Stimulated activated CD8-positive, alpha-beta memory T cell treated with anti-CD3 and anti-CD28 coated beads, Interleukin-4, amount 100 ng/mL, for 1 hour (primary cell): ENCODE measurements at places on chromosomes 12 and 14.

DNA sequence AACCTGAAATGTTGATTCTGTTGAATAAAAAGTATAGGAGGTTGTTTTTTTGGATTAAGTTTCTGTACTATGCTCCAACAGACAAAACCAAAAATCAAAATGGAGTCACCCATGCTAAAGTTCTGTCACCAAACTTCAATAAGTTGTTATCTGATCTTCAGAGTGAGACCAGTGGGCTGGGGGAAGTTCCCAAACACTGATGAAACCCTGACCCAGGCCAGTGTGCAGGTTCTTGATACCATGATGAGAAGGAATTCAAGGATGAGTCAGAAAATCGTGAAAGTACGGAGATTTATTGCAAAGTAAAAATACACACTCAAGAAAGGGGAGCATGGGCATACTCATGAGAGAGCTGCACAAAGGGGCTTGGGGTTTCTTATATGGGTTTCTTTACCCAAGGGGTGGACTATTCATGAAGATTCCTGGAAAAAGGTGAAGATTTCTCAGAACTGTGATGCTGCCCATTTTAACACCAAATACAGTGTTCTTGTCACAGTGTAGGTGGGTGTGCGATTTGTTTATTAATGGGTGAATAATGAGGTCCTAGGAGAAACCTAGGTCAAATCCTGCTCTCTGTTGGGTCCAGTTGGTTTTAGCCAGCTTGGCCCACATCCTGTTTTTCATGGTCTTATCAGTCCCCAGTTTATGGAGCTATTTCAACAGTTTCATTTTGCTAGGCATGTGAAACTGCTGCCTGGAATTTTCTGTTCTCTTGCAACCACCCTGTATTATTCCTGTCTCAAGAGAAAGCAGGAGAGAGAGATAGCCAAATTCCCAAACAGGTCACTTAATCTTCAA is 27.5 kb upstream of the DENND5B start:
- DNase-seq: no peak

DNA sequence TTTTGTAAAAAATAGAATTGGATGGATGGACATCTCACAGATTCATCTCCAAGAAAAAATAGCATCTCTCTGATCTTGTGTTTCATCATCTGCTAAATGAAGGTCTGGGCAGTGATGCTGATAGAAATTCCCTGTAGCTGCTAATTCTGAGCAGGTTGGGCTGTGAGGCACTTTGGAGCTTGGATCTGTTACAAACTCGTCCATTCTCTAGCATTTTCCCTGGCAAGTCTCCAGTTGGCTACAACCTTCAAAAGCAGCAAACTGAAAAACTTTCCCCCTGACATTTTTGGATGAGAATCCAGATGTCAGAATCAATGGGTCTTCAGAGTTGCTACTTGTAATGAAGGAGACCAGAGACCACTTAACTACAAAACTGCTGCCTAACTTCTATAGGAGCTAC is 72.7 kb downstream of the TPH2 start:
- DNase-seq: no peak

DNA sequence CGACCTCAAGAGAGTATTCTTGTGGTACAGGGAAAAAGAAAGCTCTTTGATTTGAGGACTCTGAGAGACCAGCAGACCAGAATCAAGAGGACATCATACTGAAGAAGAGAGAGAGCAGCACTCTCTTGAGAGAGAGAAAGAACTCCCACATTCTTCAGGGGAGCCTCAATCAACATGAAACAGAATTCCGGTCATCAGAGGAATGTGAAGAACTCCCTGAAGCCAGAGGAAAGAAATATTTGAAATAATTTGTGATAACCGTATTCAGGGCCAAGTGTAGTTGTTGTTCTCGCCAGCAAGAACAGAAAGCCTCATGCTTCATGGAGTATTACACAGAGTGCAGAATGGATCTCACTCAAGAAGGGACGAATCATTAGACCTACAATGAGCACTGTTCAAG is 363.8 kb upstream of the TMEM132C start:
- DNase-seq: no peak

DNA sequence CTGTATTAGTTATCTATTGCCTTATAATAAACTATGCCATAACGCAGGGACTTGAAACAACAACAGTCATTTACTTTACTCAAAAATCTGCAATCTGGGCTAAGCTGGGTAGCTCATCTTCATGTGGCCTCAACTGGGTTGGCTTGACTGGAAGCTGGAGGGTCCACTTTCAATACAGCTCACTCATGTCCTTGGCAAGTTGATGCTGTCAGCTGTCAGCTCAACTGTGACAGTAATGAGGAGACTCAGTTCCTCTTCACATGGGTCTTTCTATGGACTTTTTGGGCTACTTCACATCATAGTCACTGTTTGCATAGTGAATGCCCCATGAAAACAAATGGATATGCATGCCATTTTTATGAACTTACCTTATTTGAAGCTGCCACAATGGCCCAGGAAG is 33.6 kb upstream of the STRAP start:
- DNase-seq: no peak

- no peak for DNase-seq
Measured at GRCh38 chr14:26870722-26871617, 273.1 kb upstream of the NOVA1 start.

DNA sequence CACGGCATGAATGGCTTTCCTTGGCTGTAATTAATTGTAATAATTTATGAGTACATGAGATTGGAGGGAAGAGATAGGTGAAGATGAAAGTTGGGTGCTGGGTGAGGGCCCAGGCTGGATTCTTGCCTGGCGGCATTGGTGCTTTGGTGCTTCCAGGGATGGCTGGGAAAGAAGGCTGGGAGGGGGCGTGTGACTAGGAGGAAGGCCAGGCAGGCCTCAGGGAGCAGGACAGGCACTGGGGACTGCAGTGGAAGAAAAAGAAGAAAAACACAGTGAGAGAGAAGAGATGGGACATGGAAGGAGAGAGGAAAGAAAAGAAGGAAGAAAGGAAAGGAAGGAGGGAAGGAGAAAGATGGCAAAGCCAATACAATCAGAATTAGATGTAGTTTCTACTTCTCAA is 3.7 kb downstream of the HOXC9 start:
- DNase-seq: no peak

- DNase-seq: no peak
Measured at GRCh38 chr12:112716099-112717093, 75.2 kb upstream of the RPH3A start.

DNA sequence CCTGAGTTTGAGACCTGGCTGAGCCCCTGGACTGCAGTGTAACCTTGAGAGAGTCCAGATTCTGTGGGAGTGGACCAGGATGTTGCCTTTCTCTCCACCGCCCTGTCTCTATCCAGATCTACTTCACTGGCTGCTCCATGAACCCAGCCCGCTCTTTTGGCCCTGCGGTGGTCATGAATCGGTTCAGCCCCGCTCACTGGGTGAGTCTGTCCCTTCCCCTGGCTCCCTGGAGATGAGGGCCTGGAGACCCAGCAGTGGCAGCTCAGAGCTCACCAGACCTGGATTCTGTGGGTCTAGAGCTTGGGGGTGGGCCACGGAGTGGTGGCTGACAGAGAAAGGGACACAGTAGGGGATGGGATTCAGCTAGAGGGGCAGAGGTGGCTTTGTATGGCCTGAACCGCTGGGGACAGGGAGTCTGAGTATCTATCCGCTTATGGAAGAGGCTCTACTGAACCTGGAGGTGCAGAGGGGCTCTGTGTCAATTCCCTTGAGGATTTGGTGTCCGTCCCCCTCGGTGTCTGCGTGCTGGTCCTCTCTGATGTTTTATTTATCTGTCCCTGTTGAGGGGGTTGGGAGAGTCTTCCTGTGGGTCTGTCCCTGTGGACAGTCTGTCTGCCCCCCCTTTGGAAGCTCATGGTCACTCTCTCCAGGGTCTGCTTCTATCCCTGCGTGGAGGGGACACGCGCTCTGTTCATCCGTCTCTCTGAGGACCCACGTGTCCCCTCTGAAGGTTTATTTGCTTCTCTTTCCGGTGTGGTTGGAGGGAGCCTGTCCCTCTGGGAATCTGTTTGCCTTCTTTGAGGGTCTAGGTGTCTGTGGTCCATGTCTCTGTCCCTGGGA is 2.5 kb downstream of the AQP5 start:
- DNase-seq: no peak

DNA sequence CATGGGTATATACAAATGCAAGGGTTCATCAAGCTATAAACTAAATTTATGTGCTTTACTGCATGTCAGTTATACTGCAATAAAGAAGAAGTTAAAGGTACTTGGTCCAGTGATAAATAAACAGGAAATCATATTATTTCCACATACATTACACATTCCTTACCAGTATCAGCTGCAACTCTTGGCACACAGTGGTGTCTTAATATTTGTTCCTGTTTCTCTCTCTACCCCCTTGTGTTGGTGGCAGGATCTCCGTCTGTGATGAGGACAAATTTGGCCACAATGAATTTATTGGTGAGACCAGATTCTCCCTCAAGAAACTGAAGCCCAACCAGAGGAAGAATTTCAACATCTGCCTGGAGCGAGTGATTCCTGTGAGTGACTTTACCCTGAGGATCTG is 19.2 kb upstream of the OAS1 start:
- no peak for DNase-seq

- no peak for DNase-seq
Measured at GRCh38 chr12:116392061-116392460, 114.6 kb upstream of the MED13L start.

DNA sequence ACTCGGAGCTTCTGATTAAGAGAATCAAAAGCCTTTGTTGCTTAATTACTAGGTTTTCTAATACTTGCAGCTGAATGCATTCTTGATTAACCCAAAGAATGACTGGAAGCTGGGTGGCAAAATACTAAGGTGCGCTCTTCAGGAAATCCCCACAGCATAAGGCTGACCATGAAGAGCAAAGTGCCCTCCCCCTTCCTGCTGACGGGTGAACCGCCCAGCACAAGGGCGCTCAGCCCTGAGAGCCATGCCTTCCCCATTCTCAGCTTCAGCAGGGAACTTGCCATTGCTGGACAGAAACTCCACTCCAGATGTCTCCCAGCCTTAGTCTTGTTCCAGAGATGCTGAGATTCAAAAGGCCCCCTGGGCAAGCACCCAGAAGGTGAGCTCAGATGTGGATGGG is 27.2 kb upstream of the FBRSL1 start:
- DNase-seq: no peak

- no peak for DNase-seq
Measured at GRCh38 chr14:90088176-90088575, 26.4 kb downstream of the KCNK13 start.

DNA sequence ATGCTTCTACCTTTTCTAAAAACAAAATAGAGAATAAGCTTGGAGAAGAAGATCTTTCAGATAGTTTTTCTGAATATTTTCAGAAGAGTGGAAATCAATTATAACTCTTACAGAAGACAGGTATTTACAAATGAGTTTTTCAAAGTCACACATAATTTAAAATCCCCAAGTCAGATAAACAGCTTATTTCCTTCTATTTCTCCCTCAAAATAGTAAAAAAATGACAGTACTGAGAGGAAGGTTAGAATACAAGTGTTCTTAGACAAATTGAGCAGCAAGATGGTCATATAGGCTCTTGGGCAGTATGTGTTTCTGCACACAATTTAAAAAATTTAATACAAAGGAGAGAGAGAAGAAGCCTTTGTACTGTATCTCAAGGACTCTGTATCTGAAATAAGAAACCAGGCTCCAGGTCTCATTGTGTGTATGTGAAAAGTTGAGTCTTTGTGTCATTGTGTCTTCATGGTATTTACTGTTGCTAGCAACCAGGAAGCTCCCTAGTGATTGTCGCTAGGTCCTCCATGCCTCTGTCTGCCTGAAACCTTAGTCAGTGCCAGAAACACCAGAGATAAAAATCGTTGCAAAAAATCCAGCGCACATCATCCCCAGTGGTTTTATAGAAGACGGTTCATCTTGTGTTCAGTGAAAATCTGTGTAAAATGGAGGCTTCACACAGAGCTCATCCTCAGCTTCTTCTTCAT is 12.9 kb upstream of the TUBA1A start:
- DNase-seq: no peak

GRCh38 chr12:12909995-12910420 is 18.6 kb downstream of the GPRC5A start:
- no peak for DNase-seq

- no peak for DNase-seq
Measured at GRCh38 chr14:80494769-80495168, 283.5 kb upstream of the DIO2 start.

DNA sequence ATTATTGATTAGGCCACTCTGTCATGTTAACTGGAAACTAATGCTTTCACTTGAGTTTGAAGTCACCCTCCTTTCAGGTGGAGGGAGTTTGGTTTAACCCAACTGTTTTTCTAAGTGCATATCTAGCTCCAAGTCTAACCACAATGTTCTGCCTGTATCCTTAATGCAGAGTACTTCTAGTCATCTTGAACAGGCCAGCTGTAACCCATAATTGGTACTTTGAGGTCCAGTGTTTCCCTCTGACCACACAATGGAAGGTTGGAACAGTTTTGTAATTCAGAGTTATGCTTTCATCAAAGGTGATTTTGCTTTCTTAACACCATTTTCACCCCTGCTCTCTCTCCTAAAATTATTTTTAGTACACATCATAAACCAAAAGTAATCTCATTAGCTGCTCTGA is 237.2 kb upstream of the DCN start:
- no peak for DNase-seq

- DNase-seq: no peak
Measured at GRCh38 chr12:84058136-84058535, 854.5 kb downstream of the SLC6A15 start.
